ENCODE measurements at places on chromosomes 1 and 21.
A peak's percentile ranks its signal among the peaks of the same experiment; 100 is the strongest.

DNA sequence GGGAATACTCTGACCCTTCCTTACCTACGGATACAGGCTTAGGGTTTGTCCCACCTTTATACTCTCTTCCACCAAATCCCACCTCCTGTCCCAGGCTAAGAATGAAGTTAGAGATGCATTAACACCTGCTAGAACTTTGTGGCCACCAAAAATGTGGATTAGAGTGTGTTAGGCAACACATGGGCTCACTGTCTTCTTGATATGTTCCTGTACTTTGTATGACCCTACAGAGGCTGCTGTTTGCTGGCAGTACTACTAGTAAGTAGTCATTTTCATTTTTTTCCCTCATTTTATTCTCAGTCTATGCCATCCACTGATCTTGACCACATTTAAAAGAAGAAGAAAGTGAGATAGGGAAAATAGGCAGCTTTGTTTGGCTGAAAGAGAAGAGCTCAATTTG lies 21.0 kb upstream of the TMEM39B start:
- no peak for DNase-seq

DNA sequence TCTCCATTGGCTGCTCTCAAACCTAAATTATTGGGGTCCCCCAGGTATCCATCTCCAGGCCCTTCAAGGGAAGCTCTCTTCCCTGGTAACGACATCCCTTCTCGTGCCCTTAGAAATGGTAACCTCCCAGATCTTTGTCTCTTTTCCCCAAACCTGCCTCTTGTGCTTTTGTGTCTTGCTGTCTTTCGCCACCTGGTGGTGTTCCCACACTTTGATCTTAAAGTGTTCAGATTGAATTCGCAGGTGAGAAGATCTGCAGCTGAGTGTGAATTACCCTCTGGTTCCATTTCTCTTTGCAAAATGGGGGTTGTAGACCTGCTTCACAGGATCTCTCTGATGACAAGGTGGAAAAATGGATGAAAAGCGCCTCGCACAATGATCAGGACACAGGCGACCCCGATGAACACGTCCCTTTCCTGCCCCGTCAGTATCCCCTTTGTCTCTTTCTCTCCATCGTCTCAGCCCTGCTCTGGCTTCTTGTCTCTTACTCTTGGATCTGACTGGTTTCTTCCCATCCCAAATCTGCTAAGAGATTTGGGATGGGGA lies 53.1 kb downstream of the DOP1B start:
- DNase-seq, result peak; percentile 5

- no peak for DNase-seq
These were observed 71.4 kb upstream of the GCLM start for GRCh38 chr1:93980320-93981273.

- DNase-seq, result no peak
These were observed 49.1 kb upstream of the APOBEC4 start for GRCh38 chr1:183702087-183702812.

- DNase-seq, result no peak
These were observed 33.7 kb downstream of the EDN2 start for GRCh38 chr1:41450747-41451285.

DNA sequence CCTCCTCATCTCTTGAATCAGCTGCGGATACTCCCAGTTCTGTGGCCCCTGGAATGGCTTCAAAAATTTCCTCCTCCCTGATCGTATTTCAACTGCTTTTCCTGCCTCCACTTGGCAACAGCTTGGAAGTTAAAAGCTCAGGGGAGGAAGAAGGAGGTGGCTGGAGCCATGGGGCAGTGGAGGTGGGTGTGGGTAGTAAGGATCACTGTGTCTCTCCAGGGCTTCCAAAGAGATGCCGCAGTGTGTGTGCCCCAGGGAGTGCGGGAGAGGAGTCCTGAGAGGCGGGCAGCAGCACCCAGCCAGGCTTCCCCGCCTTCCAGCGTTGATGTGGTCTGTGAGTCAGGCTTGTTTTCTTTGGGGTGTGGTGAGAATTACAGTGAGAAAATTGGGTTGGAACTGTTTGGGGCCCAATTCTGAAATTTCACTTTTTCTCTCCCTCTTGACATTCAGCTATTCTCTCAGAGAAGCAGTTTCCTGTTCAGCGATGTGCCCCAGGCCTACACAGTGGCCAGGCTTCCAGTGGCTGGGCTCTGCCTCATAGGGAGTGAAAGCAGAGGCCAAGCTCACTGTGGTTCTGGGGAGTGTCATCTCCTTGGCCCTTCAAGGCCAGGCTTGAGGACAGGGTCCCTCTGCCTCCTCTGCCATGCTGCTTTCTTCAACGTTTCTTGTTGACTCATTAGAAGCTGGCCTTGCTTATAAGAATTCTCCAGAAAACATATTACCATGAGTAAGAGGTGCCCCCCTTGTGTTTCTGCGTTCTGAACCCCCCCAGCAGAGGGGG lies 69.0 kb downstream of the PGM1 start:
- DNase-seq, result no peak

DNA sequence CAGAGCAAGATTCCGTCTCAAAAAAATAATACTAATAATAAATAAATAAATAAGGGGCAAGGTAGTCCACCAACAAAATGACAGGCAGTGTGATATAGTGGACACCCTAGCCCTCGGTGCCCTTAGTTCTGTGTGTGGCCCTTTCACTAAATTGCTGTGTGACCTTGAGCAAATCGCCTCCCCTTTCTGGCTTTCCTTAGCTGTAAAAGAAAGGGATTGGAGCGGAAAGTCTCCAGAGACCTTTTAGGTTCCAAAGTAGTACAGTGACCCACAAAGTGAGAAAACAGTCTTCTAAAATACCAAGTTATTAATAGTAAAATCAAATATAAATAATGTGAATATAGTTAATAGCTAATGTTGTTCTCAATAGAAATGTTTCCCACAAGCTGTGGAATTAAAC lies 7.6 kb downstream of the LMNA start:
- DNase-seq, result no peak

GRCh38 chr1:46489638-46490405 lies at the start of gene DMBX1:
DMBX1 (plus strand) TSS chr1:46489836; CDS start chr1:46507011, 17,175 bp downstream.
- DNase-seq, result peak; percentile 17

DNA sequence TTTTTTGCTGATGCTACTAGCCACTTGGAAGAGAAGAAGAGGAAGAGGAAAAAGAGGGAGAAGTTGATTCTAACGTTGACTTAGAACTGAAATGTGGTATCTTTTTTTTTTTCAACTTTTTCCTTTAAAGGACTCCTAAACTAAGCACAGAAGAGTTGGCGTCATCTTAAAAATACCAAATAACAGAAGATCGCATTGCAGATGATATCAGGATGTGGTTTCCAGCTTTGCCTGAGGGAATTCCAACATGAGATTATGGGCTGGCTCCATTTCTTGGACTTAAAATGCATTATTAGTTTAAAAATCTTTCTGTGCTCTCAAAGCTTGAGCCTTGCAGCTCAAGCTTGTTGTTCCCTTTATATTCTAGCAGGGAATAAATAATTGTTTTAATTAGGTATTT lies 29.8 kb downstream of the WDR3 start:
- DNase-seq, result no peak

DNA sequence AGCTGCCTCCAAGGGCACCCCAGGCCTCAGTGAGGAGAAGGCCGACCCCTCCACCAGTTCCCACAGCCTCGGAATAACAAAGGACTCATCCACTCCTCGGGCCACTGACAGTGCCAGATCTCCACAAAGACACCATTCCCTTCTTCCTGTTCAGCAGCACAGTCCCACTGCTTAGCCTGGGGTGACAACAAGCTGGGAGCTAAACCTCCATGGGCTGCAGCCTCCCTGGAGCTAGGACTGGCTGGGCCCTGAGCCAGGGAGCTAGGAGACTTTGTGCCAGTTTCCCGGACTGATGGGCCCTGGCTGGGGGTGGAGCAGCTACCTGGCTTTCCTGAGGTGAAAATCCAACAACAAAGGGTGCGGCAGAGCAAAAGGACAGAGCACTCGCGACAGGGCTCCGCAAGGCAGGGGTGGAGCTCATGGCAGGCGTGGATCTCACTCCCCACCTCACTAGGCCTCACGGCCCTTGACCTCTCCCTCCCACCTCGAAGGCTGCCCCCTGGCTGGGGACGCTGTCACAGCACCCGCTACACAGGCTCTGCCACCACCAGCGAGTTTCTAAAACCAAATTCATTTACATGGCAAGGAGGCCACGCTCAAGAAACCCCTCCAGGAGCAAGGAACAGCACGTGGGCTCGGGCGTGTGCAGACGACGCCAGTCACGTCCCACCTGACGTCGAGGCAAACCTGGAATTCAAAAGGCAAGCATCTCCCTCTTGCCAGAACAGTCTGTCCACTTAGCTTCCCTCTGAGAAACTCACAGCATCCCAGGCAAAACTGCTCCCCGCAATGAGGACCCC lies 13.8 kb downstream of the SLC35E2B start:
- DNase-seq, result no peak

DNA sequence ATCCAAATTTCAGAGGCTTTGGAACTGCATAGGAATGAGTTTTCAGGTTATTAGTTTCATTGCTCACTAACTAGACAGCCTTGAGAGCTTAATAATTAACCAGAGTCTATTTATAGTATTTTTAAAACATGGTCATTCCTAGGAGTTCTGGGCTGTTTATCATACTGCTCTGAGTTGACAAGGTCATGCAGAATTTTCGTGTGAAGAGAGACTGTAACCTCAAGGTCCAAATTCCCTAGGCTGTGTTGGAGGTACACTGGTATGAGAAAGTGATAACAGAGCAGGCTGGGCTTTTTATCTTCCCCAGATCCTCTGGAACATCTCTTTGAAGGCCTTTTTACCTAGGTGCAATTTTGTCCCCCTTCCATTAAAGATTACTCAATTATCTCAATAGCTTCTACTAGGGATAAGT lies 736.3 kb downstream of the LTN1 start:
- no peak for DNase-seq

DNA sequence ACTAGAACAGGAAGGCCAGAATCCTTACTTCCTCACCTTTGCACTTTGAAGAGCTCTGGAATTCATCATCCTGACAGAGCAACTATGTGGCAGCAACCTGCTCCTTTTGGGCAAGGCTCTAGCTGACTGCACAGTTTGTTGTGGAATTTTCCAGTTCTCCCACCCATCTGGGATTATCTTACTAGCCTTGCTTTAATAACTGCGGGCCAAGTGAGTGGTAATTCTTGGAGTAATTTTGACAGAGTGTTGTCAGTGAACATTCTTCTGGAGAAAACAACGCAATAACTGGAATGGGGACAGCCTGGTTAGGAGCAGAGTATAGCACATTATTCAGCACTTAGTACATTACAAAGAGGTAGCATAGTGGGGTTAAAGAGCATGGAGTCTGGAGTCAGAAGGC lies 75.3 kb downstream of the NTMT2 start:
- DNase-seq, result no peak

DNA sequence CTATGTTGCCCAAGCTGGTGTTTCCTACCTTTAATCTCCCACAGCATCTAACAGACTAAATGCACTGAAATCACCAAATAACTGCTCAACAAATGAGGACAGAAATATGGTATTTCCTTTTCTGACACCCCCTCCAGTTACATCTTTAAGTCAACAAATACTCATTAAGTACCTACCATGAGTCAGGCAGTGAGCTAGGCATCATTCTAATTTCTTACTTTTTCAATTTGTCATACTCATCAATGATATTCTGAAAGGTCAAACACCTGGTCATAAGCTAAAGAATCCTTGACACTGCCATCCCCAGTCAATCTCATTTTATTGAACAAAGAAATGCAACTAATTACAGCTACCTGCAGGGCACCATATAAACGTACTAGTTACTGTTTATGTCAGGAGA lies 36.6 kb downstream of the LUZP1 start:
- DNase-seq, result no peak

- DNase-seq, result no peak
These were observed 128.1 kb downstream of the HHAT start for GRCh38 chr1:210456731-210457255.

Measured in stimulated activated CD4-positive, alpha-beta T cell treated with anti-CD3 and anti-CD28 coated beads, Interleukin-1b, Interleukin-23, amount 100 ng/mL, for 24 hours (primary cell).